Hippocampal formation (tissue), 2 donors: ENCODE measurements at places on chromosomes 1 and 21.

DNA sequence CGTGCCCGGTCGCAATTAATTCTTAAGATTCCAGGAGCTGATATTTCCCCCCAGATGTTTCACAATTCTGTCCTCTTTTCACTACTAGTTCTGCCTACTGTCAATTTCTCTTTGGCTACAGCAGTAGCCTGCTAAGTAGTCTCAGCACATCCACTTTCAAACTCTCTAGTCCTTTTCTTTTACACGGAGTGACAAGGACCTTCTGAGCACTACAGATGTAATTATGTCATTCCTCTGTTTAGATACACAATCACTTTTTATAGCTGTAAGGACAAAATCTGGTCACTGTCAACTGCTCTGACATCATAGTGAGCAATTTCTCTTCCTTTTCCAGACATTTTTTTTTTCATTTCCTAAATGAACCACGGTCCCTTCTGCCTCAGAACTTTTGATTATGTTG, 421.7 kb upstream of the CHRM3 start:
- no peak for DNase-seq

GRCh38 chr1:38826262-38826661, 33.3 kb downstream of the RRAGC start:
- DNase-seq = no peak

DNA sequence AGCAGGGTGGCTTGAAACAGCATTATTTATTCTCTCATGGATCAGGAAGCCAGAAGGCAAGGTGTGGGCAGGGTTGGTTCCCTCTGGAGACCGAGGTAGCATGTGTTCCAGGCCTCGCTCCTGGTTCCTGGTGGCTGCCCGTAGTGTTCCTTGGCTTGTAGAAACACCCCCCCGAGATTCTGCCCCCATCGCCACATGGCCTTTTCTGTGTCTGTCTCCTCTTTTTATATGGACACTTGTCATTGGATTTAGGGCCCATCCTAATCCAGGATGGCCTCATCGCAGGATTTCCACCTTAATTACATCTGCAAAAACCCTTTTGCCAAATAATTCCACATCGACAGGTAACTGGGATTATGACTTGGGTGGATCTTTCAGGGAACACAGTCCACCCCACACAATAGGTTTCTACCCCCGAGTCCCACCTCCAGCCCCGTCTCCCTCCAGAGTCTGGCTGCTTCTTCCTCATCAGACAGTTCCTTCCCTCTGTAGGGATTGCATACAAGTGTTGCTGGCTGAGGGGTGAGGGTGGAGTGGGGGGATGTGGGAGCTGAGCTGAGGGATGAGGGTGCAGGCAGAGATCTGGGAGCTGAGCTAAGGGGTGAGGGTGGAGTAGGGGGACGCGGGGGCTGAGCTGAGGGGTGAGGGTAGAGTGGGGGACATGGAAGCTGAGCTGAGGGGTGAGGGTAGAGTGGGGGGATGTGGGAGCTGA, 12.3 kb upstream of the NPHP4 start:
- no peak for DNase-seq

- DNase-seq = no peak
Observed at GRCh38 chr1:180762796-180763195, 131.0 kb downstream of the XPR1 start.

DNA sequence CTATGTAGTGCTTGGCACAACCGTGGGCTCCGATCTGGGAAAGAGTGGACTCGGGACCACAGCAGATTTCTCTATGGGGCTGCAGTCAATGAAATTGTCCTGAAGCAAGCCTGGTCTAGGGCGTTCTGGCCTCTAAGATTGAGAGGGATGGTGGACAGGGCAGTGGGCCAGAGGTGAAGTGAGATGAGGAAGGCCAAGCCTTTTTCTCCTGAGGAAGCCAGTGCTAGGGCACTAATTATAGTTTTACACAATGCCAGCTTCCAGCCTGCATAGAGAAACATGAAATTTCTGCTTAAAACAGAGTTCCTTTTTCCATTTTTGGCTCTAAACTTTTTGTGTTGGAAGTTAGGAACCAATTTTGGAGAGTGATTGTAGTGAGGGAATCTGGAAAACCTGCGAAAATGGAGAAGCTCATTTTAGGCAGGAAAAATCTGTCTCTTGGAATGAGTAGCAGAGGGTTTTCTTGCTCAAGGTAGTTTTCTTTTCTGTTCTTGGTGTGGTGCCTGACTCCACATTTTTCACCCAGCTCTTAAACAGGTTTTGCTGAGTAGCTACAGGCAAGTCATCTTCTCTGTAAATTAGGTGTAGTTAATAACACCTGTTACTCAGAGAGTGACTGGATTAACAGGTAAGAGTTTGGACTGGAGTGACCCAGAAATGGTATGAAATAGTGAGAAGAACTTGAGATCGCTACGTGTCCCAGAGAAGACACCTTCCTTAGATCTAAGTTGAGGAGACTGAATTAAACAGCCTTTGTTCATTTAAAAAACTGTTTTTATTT, 22.1 kb downstream of the UCK2 start:
- DNase-seq = no peak

DNA sequence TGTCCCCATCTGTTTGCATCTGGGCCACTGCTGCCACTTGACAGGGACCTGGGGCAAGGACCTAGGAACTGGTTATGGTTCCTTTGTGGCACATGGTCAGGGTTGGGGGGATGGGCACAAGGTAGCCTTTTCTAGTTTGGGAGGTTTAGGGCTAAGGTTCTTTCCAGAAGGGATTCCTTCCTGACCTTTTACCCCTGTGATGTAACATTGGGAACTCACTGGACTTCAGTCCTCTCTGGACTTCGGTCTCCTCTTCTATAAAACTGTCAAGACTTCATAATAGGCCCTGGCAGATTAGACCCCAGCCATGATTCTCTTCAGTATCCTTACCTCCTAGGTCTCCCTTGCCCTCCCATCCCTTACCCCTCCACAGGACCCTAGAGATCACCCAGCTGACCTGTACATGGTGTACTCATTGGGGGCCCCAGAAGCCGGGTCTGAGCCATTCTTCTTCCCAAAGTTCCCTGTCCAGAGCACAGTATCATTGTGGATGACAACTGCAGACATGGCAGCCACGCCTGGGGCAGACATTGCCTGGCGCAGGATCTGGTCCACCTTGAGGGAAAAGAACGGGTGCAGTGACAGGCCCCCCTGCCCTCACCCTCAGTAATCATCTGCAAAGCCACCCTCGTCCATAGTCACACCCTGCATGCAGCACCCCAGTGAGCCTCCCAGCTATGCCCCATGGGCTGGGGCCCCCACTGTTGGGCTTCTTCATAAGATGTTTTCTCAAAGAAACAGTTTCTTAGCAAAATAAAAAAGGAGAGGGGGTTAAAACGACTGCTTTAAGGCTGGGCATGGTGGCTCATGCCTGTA, 12.9 kb downstream of the LACTBL1 start:
- DNase-seq = no peak

GRCh38 chr1:53334312-53334711, 6.4 kb upstream of the LRP8 start:
- DNase-seq = no peak

DNA sequence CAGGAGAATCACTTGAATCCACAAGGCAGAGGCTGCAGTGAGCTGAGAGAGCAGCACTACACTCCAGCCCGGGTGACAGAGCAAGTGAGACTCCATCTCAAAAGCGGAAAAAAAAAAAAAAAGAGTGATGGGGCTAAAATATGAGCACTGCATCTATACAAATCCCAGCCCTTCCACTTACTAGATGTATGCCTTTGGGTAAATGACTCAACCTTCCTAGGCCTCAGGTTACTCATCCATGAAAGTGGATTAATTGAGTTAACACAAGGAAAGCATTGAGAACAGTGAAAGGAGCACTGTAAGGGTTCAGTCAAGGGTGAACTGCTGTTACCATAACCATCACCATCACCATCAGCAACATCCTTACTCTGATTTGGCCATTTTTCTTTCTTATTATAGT, 226.4 kb upstream of the C8B start:
- DNase-seq = no peak
